ENCODE measurements at places on chromosomes 6 and 20.

DNA sequence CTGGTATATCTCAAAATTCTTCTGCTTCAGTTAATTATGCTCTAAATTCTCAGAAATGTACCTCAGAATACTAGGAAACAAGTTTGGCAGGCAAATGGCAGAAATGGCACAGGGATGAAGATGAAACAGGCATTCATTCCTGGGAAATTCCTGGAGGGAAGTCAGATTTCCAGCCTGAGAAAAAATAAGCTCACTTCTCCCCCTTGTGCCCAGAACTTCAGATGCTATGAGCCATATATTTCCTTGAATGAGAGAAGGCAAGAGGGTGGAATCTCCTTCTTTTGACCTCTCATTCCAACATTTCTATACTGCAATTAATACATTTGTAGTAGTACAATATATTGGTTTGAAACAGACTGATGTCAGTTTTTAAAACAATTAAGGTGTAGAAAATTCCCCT lies 22.8 kb downstream of the RGS17 start:
- no peak for DNase-seq

GRCh38 chr6:10883312-10884244 lies 1.7 kb upstream of the GCM2 start:
- no peak for DNase-seq

- DNase-seq = no peak
These were observed 104.1 kb downstream of the BCKDHB start for GRCh38 chr6:80210618-80211017.

- no peak for DNase-seq
These were observed 150.6 kb upstream of the SPACA1 start for GRCh38 chr6:87897013-87897412.

DNA sequence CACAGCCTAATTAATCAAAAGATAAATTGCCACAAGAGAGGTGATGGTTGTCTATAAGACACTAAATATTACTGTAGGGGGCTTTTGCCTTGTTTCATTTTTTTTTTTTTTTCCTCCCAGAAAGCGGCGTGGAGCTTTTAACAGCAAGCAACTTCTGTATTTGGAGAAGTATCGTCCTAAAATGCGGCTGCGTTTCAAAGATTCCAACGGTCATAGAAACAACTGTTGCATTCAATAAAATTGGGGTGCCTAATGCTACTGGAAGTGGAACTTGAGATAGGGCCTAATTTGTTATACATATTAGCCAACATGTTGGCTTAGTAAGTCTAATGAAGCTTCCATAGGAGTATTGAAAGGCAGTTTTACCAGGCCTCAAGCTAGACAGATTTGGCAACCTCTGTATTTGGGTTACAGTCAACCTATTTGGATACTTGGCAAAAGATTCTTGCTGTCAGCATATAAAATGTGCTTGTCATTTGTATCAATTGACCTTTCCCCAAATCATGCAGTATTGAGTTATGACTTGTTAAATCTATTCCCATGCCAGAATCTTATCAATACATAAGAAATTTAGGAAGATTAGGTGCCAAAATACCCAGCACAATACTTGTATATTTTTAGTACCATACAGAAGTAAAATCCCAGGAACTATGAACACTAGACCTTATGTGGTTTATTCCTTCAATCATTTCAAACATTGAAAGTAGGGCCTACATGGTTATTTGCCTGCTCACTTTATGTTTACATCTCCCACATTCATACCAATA lies 7.8 kb downstream of the LOC128125822 start:
- DNase-seq = no peak

DNA sequence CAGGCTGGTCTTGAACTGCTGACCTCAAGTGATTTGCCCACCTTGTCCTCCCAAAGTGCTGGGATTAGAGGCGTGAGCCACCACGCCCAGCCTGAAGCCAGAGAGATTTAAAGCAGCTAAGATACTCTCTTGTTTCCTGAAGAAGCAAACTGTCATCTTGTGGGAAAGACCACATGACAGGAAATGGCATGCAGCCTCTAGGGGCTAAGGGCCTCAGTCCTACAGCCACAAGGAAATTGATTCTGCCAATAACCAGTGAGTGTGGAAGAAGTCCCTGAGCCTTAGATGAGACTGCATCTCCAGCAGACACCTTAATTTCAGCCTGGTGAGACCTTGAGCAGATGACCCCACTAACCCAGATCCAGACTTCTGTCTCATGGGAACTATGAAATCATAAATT lies 40.9 kb downstream of the KIZ start:
- DNase-seq = no peak

DNA sequence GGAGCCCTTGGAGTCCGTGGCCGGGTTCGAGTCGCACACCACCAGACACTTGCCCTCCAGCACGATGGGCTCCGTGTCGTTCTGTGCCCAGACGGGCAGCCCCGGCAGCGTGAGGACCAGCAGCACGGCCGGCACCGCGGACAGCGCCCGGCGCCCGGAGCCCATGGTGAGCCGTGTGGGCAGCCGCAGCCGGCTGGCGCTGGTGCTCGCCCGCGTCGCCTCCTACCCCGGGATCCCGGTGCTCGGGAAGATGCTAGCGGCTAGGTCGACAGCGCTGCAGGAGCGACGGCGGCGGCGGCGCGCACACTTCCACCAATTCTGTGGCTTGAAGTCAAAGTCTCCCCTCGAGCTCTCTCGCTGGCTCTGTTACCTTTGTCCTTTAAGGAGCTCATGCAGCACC lies 1.3 kb downstream of the CBLN4 start:
- no peak for DNase-seq

GRCh38 chr20:2521369-2522305 lies 12.9 kb upstream of the ZNF343 start:
- DNase-seq = no peak

DNA sequence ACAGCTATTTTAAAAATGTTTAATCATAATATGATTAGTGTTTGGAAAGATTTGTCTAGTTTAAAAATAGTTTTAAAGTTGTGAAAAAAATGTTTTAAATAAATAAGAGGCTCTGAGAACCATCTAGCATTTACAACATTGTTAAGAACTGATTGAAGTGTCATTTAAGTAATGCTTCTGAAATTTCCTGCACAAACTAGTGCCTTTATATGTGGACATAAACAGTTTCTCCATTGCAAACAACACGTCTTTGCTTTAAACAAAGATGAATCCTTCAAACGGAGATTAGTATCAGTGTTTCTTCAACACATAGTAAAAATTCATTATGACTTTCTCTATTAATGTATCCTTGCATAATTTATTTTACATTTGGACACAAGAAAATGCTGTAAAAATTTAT lies 45.9 kb upstream of the ID4 start:
- DNase-seq = no peak

DNA sequence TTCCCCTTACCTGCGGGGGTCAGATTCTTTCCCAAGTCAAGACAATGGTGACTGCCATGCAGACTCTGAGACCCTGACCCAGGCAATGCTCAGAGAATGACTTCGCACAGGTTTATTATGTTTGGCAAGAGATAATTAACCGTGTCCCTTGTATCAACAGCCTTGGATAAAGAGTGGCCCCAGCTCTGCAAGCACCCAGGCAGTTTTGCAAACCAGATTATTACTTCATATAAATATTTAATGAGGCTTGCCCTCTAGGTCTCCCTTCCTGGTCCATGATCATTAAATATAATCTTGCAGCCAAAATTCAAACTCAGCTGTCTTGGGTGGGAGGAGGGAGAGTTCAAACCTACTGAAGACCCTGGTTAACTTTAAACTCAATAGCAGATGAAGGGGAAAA lies 156.5 kb downstream of the ANKRD60 start:
- DNase-seq = no peak

DNA sequence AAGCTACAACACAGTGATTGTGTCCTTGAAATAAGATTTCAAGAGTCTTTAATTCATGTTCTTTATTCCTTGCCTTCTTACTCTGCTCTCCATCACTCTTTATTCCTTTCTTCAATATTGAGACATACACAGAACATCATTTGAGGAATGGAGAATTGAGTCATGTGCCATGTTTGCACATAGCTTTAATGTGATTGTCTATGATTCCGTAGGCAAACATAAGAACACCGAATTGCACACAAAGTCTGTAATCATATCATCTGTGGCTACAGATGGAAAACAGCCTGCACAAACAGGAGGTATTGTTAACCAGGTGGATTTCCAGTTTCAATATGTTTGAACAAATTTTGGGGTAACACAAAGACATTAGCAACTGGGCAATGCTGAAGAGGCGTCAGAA lies 571.6 kb upstream of the GJE1 start:
- no peak for DNase-seq

GRCh38 chr6:26199773-26200764 lies 112.8 kb downstream of the HFE start:
- no peak for DNase-seq

GRCh38 chr6:79648328-79648727 lies 17.2 kb downstream of the SH3BGRL2 start:
- DNase-seq = no peak

DNA sequence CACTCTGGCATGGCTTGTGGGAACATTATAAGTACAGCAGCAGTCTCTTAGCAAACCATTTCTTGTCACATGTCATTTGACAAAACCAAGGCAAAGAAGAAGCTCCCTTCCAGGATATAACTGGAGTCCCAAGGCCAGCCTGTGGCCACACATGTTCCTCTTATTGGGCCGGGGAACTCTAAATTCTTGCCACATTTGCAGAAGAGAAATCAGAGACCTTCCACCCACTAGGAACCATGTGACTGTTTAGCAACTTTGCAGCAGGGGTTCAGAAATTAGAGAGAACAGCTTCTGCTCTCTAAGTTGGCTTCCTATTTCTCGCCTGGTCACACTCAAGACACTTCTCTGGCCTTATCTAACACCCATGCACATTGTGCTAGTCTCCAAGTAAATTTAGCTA lies 20.4 kb upstream of the MEP1A start:
- peak; percentile 64 for DNase-seq

DNA sequence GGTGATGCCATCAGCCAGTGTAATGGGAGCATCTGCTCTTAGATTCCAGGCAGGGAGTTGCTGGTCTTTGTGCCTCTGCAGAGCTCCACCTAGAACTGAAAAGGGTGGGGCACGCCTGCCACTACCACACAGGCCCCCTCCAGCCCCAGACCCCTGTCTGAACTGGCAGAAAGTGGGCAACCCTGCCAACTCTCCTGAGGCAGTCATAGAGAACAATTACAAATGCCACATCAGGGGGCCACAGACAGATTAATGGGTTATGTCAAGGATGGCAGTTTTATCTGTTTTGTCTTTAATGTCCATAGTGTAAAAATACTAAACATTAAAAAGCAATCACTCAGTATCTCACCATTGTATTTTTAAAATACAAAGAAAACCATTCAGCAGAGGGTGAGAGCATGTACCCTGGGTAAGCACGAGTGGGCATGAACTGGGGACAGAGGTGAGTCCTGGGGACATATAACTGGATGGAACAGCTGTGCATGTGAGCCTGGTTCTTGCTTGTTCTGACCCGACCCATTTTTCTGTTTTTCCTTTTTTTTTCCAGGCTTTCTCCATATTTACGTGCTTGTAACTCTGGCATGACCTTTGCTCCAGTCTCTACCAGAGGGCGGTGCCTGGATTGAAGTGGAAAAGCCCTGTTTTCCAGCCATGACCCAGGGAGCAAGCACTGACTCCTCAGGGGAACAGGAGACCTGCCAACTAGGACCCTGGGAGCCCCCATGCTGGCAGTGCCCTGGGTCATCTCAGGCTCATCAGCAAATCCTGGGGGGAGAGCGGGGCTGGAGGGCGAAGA lies 8.2 kb downstream of the TRAF3IP2 start:
- no peak for DNase-seq

- DNase-seq = no peak
These were observed 43.0 kb downstream of the F13A1 start for GRCh38 chr6:6277413-6277812.

DNA sequence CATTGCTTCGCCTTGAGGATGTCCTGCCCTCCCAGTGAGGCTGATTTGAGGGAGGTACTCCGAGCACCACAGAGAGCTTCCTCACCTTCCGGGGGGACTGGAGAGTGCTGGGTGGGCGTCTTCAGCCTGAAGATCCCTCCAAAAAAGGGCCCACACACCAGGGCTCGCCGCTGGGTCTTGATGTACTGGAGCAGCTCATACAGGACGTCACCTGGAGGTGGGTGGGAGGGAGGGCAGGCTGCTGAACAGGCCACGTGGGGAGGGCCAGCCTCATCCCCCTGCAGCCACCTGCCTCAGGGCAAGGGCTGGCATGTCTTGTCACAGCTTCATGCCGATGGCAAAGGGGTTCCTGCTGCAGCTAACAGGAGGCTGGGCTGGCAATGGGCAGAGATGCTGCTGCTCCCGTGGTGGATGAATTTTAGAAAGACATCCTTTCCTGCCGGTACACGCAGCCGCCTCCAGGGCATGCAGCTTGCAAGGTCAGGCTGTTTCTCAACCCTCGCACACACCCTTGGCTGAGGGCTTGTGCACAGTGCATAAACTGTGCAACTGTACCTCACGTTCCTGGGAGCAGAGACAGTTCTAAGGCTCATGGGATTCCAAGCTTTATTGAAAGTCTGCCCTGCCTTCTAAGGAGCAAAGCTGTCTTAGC lies 14.0 kb downstream of the ETV7 start:
- DNase-seq = no peak

- DNase-seq = no peak
These were observed 1.1 kb downstream of the ZNF165 start for GRCh38 chr6:28081486-28081751.

DNA sequence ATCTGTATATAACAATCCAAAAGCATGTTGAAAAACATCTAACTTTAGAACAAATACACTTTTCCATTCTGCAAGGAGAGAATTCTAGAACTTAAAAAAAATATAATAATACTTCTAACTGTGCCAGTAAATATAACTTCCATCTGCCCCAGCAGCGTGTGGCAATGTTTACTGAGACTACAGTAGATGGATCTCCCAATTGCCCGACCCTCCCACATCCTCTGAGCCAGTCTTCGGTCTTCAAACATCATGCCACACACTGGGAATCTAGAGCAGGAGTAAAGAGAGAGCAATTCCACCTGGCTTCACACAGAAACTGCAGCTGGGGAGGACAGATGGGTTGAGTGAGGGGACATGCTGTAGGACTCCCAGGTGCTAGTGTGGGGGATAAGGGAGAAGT lies 121.3 kb upstream of the NHSL1 start:
- DNase-seq = no peak

DNA sequence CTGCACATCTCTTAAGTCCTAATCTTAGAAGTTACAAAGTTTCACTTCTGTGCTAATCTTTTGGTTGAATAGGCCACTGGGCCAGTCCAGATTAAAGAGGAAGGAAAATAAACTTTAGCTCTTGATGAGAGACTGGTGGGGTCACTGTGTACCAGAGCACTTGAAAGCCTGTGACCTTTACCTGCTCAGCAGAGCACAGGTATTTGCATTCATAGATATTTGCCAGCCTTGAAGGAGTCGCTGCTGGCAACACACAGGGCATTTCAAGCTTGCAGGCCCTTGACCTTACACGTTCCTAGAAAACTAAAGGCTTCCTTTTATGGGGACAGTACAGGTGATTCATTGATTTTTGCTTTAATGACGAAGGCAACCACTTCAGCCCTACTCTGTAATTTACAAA lies 108.4 kb upstream of the SLC22A23 start:
- no peak for DNase-seq

DNA sequence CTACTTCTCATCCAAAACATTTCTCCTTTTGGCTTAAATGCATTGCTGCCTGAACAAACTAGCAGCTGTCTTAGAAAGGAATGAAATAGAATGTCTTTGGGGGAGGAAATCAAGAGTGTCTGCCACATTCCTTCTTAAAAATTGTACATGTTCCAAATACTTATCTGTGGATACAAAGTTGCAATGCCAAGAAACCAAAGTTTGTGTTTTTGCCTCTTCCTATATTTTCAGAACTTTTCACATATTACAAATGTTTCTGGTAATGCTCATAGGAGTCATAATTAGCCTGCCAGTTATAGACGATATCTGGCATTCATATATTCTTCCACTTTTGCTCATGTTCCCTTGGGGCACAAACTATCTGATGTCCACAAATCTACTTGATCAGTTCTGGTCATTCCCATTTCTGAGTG lies 165.5 kb upstream of the BMP5 start:
- DNase-seq = no peak

GRCh38 chr6:149897855-149898744 lies at the start of gene RAET1E:
RAET1E (minus strand) TSS chr6:149898113; CDS start chr6:149890901, 7,212 bp downstream.
- DNase-seq = no peak

All from C1 segment of cervical spinal cord (tissue), 14 donors.